ENCODE measurements at places on chromosomes 5 and 9.

- DNase-seq = no peak
Observed at GRCh38 chr9:116078640-116079039, 75.0 kb upstream of the PAPPA start.

DNA sequence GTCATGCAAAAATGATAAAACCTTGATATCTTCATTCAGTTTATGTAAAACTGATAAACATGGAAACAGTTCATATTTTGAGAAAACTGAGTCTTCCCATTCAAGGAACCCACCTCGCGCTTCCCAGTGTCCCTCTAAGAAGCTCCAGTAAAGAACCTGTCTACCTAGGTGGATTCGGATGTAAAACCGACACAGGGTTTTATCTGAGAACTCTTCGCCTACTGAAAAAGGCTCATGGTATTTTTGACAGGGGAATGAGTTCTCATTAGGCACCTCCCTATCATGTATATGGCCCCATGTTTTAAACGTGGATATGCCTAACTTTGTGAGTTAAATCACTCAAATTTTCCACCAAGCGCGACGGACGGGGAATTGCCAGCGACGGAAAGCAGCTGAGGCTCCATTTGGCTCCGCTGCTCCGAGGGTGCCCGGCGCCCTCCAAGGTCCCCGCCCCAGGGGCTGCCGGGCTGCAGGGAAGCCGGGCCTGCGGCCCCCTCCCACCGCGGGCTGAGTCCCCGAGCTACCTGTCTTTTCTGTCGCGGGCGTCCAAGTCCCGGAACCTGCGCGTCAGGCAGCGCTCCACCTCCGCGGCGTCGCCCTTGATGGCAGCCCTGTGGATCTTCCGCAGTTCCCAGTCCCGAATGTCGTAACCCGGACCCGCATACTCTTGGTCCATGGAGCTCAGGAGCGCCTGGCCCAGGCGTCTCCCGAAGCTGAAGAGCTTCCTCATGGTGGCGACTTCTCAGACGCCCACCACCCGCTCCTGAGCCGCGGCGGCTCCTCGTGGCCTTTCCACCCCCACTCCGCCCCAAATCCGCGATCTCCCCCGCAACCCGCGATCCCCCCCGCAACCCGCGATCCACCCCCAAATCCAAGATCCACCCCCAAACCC is 594 bp downstream of the ANKRD18A start:
- no peak for DNase-seq

GRCh38 chr5:92922231-92922967 is 658.6 kb downstream of the NR2F1-AS1 start:
- DNase-seq = no peak

- no peak for DNase-seq
Observed at GRCh38 chr9:109408759-109409462, 88.1 kb upstream of the EPB41L4B start.

DNA sequence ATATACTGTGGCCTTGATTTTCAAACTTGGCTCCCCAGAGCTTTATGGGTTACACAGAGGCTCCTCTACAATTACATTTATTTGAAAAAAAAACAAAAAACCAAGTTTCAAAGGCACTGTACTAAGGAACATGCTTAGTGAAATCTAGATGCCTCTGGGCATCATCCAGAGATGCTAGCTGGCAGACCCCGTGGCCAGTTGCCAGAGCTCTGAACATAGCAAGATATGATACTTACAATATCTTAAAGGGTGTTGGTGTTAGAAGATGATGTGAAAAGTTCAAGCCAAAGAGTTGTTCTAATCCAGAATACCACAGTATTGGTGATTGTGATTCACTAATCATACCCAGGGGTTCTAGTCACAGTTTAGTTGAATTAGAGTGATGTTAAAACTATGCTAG is 87.8 kb downstream of the JAK2 start:
- DNase-seq = no peak
